ENCODE measurements at places on chromosomes 16 and 17. TPM values are rescaled to one million over a fixed set of nuclear protein-coding genes. Genes with fewer than 3 reads are reported as not detected.

GRCh38 chr16:9658586-9658985 is 523.6 kb downstream of the GRIN2A start:
- no peak overlapping the region for H3K4me3 ChIP-seq
- H3K27me3 ChIP-seq = no peaks in the 10 kb centered on the region
- DNase-seq = no peak
- no peaks in the 10 kb centered on the region for H3K36me3 ChIP-seq
- no peak overlapping the region for H3K27ac ChIP-seq

The KRTAP3-2 gene
- total RNA-seq = not detected

The SLC12A4 gene
- 34.1 TPM for total RNA-seq

The RHBDL3 gene
- total RNA-seq = 0.20 TPM

- no peaks in the 10 kb centered on the region for H3K36me3 ChIP-seq
- DNase-seq = no peak
Measured at GRCh38 chr16:25060920-25061319, 45.8 kb upstream of the ARHGAP17 start.

GRCh38 chr17:31060791-31061550 is 33.8 kb upstream of the NF1 start:
- H3K4me1 ChIP-seq = no peaks in the 10 kb centered on the region
- H3K4me3 ChIP-seq = no peak overlapping the region
- no peak for DNase-seq
- H3K36me3 ChIP-seq = no peaks in the 10 kb centered on the region

GRCh38 chr17:80930335-80931279 is 61.0 kb upstream of the CHMP6 start:
- H3K27ac ChIP-seq = no peak overlapping the region
- no peaks in the 10 kb centered on the region for H3K4me1 ChIP-seq
- no peaks in the 10 kb centered on the region for H3K27me3 ChIP-seq

- no peaks in the 10 kb centered on the region for H3K27me3 ChIP-seq
- H3K4me3 ChIP-seq = no peak overlapping the region
- no peak overlapping the region for H3K27ac ChIP-seq
- no peaks in the 10 kb centered on the region for H3K36me3 ChIP-seq
- H3K4me1 ChIP-seq = no peaks in the 10 kb centered on the region
Measured at GRCh38 chr17:41271858-41272257, 3.6 kb upstream of the KRTAP9-7 start.

- peaks cover 22% of the 10 kb centered on the region for H3K4me1 ChIP-seq
- no peak for DNase-seq
- no peaks in the 10 kb centered on the region for H3K36me3 ChIP-seq
- H3K27ac ChIP-seq = no peak overlapping the region
Measured at GRCh38 chr17:20242271-20242670, 225.1 kb downstream of the LGALS9B start.

GRCh38 chr17:77303620-77304019 is 162.9 kb downstream of the SEC14L1 start:
- no peak overlapping the region for H3K27ac ChIP-seq
- no peaks in the 10 kb centered on the region for H3K36me3 ChIP-seq
- no peak for DNase-seq
- H3K27me3 ChIP-seq = no peaks in the 10 kb centered on the region
